Stromal cell of bone marrow (primary cell): ENCODE measurements at places on chromosomes 2 and 18.

DNA sequence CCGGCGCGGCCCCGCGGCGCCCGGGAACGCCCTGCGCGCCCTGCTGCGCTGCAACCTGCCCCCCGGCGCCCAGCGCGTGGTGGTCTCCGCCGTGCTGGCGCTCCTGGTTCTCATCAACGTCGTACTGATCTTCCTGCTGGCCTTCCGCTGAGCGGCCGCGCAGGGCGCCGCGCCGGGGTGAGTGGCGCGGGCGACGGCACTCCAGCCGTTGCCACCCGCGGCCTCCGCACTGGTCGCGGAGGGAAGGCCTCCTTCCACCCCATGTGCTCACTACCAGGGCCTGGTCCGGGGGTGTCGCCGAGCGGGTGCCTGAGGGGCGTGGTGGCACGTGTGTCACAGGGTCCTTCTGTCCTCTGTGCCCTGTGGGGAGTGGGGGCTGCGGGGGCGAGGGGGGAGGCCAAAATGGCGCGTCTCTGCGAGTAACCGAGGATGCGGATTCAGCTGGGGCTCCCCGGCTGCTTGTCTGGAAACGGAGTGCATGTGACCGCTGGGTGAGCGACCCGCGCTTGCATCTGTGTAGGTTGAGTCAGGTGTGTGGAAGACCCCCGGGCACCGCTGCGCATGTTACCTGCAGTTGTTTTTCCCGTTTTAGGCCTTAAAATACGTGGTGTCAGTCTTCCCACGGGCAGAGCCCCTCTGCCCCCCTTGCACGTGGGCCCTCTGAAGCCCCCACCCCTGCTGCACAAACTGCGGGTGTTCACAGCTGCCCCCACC is 58.0 kb downstream of the FAM168B start:
- DNase-seq = no peak

GRCh38 chr2:54871457-54872107 is 148.1 kb downstream of the EML6 start:
- no peak for DNase-seq

- DNase-seq = no peak
Observed at GRCh38 chr2:1414121-1414520, 858 bp downstream of the TPO start.

DNA sequence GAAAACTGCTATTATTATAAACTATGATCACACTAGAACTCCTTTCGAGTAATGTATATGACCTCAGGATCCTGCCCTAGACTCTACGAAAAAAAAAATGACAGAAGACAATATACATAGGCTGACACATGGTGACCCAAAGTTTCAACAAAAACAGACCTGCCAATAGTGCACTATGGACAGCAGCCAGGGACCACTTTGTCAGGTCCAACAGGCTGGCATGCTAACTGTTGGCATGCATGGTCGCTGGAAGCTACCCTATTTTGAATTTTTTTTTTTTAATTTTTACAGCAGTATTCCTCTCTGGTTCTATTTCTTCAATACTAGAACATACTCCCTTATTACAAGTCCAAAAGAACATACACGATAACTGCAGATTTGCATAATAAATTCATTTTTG is 38.1 kb downstream of the REV1 start:
- no peak for DNase-seq

DNA sequence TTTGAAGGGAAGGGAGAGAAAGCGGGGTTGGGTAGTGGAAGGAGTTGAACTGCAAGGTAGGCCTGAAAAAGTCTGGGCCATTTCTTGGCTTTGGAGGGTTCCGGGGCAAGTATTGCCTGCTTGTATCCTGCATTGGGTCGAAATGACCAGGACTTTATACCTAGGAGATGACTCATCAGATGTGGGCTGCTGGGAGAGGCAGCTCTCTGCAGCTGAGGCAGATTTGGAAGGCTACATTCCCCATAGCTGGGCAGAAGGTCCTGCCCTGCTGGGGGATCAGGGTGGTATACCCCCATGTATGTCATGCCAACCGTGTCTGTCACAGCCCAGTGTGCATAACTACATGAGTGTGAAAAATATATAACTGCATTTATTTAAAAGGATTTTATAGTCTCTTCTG is 171.8 kb upstream of the SPRED2 start:
- no peak for DNase-seq

GRCh38 chr2:185108588-185108987 is 510.3 kb downstream of the ZNF804A start:
- no peak for DNase-seq

DNA sequence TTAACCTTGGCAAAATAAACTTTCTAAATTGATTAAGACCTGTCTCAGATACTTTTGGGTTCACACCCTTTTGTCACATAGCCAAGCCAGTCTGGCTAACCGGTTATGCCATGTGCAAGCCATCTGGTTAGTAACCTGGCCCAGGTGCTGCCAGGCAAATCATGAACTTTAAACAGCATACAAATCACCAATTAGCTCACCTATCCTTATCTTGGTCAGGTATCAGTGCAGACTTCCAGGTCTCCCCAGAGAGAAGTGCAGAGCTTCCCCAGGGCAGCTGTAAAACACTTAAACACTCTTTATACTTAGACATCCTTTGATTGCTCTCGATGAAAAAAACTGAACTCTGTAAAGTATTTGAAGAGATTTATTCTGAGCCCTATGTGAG is 14.9 kb upstream of the MC5R start:
- no peak for DNase-seq

DNA sequence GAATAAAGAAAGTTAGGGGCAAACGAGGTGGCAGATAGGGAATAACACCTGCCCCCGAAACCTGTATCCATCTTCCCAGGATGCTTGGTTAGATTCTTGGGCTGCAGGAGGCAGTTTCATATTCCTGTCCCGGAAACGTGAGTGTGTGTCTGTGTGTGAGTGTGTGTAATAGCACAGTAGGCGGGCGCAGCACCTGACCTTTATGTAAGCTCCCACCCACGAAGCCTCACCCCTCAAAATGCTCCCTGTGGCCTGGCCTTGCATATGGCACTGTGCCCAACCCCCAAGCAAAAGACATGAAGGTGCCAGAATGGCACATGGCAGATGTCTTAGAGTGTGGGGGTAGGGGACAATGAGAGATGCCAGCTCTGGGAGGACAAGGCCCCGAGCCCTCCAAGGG is 48.9 kb downstream of the EFR3B start:
- DNase-seq = no peak

GRCh38 chr18:59706499-59706898 is 9.3 kb upstream of the CCBE1 start:
- no peak for DNase-seq

GRCh38 chr2:99861376-99861760 is 281.0 kb downstream of the AFF3 start:
- no peak for DNase-seq

- peak; percentile 43 for DNase-seq
Observed at GRCh38 chr2:215812966-215813365, 200.4 kb downstream of the MREG start.

GRCh38 chr2:191995285-191995684 is 148.4 kb upstream of the CAVIN2 start:
- DNase-seq = no peak

GRCh38 chr2:36459725-36460137 is 104.2 kb downstream of the CRIM1 start:
- no peak for DNase-seq

DNA sequence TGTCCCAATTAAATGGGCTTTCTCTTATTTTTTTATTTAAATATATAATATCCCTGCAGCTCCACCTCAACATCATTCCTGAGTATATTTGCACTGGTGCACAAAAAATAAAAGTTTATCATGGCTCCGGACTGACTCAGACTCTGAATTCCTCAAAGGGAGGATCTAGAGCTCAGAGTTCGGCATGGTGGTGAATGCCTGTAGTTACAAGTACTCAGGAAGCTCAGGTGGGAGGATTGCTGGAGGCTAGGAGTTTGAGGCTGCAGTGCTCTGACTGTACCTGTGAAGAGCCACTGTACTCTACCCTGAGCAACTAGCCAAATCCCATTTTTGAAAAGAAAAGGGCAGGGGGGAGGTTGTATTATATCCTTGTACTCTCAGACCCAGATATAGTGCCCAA is 52.8 kb upstream of the NRXN1 start:
- no peak for DNase-seq

DNA sequence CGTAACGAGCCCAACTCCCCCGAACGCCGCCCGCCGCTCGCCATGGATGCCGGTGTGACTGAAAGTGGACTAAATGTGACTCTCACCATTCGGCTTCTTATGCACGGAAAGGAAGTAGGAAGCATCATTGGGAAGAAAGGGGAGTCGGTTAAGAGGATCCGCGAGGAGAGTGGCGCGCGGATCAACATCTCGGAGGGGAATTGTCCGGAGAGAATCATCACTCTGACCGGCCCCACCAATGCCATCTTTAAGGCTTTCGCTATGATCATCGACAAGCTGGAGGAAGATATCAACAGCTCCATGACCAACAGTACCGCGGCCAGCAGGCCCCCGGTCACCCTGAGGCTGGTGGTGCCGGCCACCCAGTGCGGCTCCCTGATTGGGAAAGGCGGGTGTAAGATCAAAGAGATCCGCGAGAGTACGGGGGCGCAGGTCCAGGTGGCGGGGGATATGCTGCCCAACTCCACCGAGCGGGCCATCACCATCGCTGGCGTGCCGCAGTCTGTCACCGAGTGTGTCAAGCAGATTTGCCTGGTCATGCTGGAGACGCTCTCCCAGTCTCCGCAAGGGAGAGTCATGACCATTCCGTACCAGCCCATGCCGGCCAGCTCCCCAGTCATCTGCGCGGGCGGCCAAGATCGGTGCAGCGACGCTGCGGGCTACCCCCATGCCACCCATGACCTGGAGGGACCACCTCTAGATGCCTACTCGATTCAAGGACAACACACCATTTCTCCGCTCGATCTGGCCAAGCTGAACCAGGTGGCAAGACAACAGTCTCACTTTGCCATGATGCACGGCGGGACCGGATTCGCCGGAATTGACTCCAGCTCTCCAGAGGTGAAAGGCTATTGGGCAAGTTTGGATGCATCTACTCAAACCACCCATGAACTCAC is 673 bp downstream of the PCBP1 start:
- no peak for DNase-seq

DNA sequence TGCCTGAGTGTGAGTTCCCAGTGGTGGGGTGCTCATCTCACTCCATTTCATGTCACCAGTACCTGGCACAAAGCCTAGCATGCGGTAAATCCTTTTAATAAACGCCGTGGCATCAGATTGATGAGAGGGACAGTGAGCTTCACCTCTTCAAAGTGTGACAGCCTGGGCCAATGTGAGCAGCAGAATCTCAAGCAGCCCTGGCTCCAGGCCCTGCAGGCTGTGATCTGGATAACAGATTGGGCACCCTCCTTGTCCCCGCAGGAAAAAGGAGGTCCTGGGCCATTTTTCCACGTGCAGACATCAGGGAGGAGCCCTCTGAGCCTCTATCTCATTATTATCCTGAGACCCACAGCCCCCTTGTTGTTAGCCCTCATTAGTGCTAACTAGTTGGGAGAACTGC is 34.8 kb downstream of the TET3 start:
- no peak for DNase-seq

GRCh38 chr2:69163109-69163508 is 150.1 kb downstream of the ANTXR1 start:
- DNase-seq = peak; percentile 66

DNA sequence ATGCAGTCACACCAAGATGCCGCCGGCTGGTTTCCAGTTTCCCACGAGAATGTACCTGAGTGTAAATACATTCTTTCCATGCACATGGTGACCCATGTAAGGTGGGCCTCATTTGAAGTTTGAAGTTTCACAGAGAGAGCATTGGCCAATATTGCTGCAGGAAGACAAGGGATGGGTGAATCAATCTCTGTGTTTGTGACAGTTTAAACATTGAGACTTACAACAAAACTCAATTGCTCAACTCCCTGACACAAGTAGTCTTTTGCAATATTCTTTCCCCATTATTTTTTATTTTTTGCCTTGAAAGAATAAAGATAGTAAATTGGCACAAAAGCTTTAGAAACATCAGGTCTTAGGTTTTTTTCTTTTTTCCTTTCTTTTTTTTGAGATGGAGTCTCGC is 5.1 kb downstream of the SERPINB2 start:
- DNase-seq = no peak

DNA sequence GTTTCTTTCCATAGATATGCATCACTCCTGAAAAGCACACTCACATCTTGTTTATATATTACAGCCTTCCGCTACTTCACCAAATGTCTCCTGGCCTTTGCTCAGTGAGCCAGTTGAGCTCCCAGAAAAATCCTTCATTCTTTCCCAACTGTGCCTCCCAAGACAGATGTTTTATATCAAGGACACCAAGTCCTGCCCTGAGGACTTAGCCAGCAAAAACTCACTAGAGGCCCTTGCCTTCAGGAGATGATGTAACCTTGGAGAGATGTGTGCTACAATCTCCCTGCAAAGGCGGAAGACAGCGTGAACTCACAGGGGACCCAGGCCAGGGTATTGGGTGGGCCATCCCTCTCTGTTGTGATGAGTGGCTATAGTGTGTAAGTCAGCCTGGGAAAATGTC is 86.1 kb upstream of the CTAGE1 start:
- DNase-seq = peak; percentile 12

GRCh38 chr2:236871500-236872001 is 214.1 kb upstream of the COPS8 start:
- peak; percentile 82 for DNase-seq

- DNase-seq = no peak
Observed at GRCh38 chr2:226747288-226747687, 52.3 kb downstream of the IRS1 start.

DNA sequence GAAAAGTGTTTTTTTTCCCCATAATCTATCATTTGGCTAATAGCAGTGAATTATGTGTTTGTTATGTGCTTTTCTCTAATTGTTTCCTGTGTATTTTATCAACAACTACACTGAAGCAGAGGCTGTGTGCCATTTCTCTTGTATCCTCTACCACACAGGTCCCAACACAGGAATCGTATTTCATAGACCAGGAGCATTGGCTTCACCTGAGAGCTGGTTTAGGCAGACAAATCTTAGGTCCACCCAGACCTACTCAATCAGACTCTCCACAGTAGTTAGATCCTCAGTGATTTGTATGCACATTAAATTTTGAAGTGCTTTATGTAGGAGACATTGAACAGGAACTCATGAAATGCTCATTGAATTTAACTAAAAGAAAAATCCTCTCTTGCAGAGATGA is 109.2 kb downstream of the FSHR start:
- no peak for DNase-seq

- no peak for DNase-seq
Observed at GRCh38 chr2:38592951-38593350, 9.8 kb downstream of the HNRNPLL start.

DNA sequence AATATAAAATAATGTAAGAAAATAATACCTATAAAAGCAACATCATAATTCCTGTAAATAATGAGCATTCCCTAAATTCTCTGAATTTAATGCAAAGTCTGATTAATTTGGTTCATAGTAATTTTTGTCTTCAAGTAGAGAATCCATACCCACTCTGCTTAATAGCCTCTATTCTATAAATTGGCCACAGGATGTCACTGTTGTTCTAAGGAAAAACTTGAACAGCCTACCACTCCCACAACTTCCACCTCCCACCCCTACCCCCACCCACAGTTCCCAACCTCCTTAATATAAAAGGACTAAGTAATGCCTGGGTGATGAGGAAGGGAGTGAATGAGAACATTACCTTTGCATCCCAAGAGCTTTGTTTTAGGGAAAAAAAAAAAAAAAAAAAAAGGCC is 27.2 kb upstream of the BBS5 start:
- DNase-seq = peak; percentile 32

GRCh38 chr2:3536682-3537632 is 17.6 kb upstream of the ADI1 start:
- no peak for DNase-seq
